ENCODE measurements at places on chromosomes 7 and 10. TPM values are rescaled to one million over a fixed set of nuclear protein-coding genes. Genes with fewer than 3 reads are reported as not detected.

DNA sequence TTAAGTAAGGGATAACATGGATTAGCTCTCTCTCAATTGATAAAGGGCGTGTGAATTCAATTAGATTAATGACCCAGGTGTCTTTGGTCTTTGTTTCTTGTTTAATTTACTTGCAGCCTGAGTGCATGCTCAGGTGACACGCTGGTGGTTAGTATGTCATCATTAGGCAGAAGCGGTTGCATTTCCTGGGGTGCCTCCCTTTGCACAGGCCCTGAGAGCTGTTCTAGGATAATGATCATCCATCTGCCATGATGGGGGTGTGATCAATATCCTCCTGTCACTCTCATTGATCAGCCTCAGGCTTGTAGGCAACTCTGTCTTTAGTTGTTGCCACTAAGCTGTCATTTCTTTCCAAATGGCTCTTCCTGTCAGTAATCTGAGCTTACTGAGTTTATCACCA is 99.6 kb upstream of the NPS start:
- no peak for DNase-seq

Gene C10orf105
- 0.16 TPM for polyA plus RNA-seq

Gene HECTD2
- polyA plus RNA-seq: 30.2 TPM

- DNase-seq: no peak
Measured at GRCh38 chr10:15325243-15325943, 45.7 kb downstream of the FAM171A1 start.
